ENCODE measurements at places on chromosomes 1 and 21. TPM values are rescaled to one million over a fixed set of nuclear protein-coding genes. Genes with fewer than 3 reads are reported as not detected.

DNA sequence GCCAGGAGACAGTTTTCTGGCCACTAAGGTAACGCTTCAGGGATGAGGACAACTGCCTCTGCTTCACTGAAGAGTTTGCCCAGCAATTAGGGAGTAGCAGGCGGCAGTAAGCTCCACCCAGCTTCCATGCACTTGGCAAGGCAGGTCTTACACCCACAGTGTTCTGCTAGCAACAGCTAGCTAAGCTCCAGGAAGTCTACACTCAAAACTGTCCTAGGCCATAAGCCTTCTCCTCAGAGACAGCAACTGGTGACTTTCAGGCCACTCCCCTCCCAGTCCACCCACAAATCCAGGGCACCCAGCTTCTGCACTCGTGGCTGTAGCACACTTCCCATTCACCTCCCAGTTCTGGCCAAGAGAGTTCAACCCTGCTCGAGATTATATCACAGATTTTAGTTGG lies 47.3 kb downstream of the KMO start:
- no peak for DNase-seq

- no peak for DNase-seq
Observed at GRCh38 chr1:210464519-210465039, 135.9 kb downstream of the HHAT start.

GRCh38 chr1:179917601-179918429 lies 35.7 kb downstream of the TOR1AIP1 start:
- no peak for DNase-seq

GRCh38 chr1:84415396-84415795 lies 17.1 kb downstream of the DNASE2B start:
- DNase-seq = no peak

- DNase-seq = no peak
Observed at GRCh38 chr1:183129921-183130690, 56.0 kb upstream of the LAMC2 start.

DNA sequence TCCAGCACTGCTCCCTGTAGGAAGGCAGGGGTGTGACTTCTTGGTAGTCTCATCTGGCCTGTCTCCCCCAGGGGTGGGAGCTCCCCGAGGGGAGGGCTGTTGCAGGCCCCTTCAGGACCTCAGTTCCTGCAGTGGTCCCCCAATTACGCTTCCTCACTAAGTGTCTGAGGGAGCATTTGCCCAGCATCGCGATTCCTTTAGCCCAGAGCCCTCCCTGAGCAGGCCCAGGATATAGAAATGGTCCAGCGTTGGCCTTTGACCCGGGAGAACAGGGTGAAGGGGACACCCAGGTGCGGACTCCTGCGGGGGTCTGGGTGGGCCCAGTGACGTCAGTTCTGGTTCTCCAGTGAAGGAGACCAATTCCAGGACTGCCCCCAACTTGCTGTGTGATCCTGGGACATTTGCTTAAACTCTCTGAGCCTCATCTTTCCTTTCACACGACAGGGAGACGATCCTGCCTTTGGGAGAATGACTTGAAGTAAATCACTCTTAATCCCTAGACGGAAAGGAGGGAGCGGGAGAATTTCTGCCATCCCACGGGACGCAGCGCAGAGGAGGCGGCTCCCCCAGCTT lies 32.6 kb upstream of the BTG2 start:
- DNase-seq = no peak

- no peak for DNase-seq
Observed at GRCh38 chr1:235919833-235920441, 53.2 kb upstream of the LYST start.

DNA sequence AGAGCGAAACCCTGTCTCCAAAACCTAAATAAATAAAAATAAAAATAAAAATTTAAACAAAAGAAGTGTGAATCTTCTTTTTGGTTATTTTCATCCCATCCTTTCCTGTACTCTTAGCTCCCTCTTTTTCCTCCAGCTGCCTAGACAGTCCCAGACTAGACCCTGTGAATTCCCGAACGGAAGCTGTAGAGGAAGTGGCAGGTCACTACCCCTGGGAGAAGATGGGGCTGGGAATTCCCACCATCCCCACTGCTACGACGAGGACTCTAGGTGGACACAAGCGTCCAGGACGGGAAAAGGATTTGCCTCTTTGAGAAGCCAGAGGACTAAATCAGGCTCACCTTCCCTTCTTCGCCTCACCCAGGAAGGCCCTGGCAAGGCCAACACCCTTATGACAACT lies 12.6 kb downstream of the RHBDL2 start:
- no peak for DNase-seq

DNA sequence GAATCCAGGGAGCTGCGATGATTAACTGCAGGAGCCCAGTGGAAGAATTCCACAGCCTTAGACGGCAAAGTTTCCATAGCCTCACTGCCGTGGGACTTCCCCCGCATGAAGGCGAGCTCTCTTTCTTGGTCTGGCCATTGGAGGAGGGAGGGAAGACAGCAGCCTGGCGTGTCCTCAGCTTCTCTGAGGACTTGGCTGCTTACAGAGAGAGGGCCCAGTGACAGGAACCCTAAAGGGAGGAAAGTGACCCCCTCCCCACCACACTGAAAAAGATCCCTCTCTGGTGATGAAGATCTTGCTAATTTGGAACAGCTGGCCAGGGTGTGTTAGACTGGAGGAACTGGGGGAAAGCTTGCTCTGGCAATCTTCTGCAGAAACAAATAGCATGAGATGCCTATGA lies 41.0 kb downstream of the ATP2B4 start:
- no peak for DNase-seq

GRCh38 chr1:2523891-2524609 lies 2.3 kb downstream of the PANK4 start:
- DNase-seq = peak; percentile 75

DNA sequence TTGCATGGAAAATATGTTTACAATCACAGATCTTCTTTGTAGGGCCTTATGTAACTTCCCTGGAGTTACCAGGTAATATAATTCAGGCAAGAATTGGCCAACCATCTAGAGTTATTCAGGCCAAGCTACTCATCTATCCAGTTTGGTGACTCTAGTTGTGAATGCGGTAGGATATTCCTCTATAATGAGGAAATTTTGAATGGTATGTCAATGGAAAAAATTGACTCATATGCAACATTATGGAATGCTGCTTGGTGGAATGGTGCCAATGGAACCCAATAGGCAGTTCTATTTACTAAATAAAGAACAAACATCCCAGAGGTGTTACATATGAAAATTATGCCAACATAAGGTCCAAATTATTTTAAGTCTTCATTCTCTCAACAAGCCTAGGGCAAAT lies 5.6 kb upstream of the TNFSF18 start:
- no peak for DNase-seq

- no peak for DNase-seq
Observed at GRCh38 chr1:208885060-208885459, 640.9 kb upstream of the PLXNA2 start.

DNA sequence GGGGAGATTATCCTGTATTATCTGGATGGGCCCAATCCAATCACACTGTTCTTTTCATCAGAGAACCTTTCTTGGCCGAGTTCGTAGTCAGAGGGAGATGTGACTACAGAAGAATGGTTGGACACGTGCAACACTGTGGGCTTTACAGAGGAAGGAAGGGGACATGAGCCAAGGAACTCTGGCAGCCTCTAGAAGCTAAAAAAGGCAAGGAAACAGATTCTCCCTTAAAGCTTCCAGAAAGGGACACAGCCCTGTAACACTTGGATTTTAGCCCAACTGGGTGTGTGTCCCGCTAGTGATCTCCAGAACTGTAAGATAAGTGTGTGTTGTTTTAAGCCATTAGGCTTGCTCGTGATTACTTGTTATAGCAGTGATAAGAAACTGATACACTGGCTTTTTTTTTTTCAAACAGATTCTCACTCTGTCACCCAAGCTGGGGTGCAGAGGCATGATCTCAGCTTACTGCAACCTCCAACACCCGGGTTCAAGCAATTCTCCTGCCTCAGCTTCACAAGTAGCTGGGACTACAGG lies 53.9 kb upstream of the FBXO28 start:
- no peak for DNase-seq

DNA sequence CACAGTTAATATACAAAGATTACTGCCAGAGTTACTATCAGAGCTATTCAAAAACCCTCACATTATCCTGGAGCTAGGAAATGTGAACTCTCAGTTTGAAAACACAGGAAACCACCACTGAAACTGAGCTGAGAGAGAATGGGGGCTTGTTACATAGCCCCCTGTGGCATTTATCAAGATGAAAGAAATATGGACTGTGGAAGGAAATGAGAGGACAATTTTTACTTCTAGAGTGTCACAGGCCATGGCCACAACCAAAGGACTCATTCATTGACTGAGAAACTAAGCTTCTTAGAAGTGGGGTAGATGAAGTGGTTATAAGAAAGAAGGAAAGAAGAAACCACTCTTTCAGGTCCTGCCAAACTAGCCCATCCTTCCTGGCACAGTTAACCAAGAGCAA lies 25.3 kb downstream of the DSTYK start:
- no peak for DNase-seq

GRCh38 chr1:61640531-61641530 lies 84.1 kb downstream of the TM2D1 start:
- no peak for DNase-seq

GRCh38 chr1:15180945-15181523 lies 27.5 kb downstream of the TMEM51 start:
- DNase-seq = no peak

DNA sequence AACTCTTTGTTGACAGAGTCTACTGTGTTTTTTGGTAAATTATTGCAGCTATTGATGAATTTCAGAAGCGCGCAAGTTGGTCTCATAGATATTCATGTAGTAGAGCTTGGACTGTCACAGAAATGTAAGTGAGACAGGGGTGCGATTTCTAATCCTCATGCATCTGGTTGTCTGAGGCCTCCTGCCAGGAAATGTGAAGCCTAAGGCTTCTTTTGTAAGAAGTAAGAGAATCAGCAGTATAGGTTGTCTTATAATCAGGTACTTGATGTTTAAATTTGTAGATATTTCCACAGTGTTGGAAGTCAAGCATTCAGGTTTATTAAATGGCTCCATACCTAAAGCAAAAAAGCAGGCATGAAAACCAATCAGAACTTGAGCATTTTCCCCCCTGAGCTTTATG lies 332.9 kb upstream of the FMN2 start:
- no peak for DNase-seq

GRCh38 chr1:109252893-109253802 lies 3.8 kb downstream of the CELSR2 start:
- no peak for DNase-seq

SMYD3 gene
- 27.0 TPM for total RNA-seq

RASAL2 gene
- total RNA-seq = 0.06 TPM

MYCL gene
- total RNA-seq = not detected

S100A4 gene
- total RNA-seq = 394 TPM

NMNAT2 gene
- not detected for total RNA-seq

DNAJC6 gene
- 3.3 TPM for total RNA-seq

ACTL8 gene
- not detected for total RNA-seq

KLHDC9 gene
- total RNA-seq = 1.2 TPM

BROX gene
- 46.0 TPM for total RNA-seq

OR6N2 gene
- total RNA-seq = not detected

RAB7B gene
- total RNA-seq = 0.80 TPM

AMY1B gene
- not detected for total RNA-seq

IL19 gene
- not detected for total RNA-seq

ARTN gene
- 0.71 TPM for total RNA-seq

CEP104 gene
- 46.9 TPM for total RNA-seq

FMO1 gene
- not detected for total RNA-seq

ZSCAN20 gene
- 2.6 TPM for total RNA-seq

MROH9 gene
- total RNA-seq = not detected

All from activated naive CD8-positive, alpha-beta T cell treated with anti-CD3 and anti-CD28 coated beads, Interleukin-2, amount 10 ng/mL, durations not matched to agents 7 days and 5 days (primary cell).